Mesenchymal stem cell (in vitro differentiated cells and primary cell): ENCODE measurements at places on chromosomes 4 and X.
A peak's percentile ranks its signal among the peaks of the same experiment; 100 is the strongest.

GRCh38 chr4:83510442-83510841 is 25.5 kb upstream of the GPAT3 start:
- DNase-seq, result no peak

- no peak for DNase-seq
Measured at GRCh38 chr4:166499820-166500219, 626.8 kb downstream of the TLL1 start.

- peak; percentile 83 for DNase-seq
Measured at GRCh38 chr4:84878090-84878489, 88.4 kb downstream of the WDFY3 start.

- no peak for DNase-seq
Measured at GRCh38 chrX:109629310-109629709, 4.3 kb upstream of the KCNE5 start.

DNA sequence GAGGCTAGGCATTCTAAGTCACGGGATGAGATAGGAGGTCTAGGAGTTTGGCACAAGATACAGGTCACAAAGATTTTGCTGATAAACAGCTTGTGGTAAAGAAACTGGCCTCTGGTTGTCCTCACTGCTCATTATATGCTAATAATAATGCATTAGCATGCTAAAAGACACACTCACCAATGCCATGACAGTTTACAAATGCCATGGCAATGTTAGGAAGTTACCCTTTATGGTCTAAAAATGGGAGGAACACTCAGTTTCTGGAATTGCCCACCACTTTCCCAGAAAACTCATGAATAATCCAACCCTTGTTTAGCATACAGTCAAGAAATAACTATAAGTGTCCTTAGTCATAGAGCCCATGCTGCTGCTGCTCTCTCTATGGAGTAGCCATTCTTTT is 286.9 kb downstream of the ZNF674 start:
- no peak for DNase-seq

- no peak for DNase-seq
Measured at GRCh38 chr4:102388611-102389010, 43.3 kb upstream of the SLC39A8 start.

GRCh38 chr4:30920043-30920442 is 199.9 kb downstream of the PCDH7 start:
- peak; percentile 9 for DNase-seq

DNA sequence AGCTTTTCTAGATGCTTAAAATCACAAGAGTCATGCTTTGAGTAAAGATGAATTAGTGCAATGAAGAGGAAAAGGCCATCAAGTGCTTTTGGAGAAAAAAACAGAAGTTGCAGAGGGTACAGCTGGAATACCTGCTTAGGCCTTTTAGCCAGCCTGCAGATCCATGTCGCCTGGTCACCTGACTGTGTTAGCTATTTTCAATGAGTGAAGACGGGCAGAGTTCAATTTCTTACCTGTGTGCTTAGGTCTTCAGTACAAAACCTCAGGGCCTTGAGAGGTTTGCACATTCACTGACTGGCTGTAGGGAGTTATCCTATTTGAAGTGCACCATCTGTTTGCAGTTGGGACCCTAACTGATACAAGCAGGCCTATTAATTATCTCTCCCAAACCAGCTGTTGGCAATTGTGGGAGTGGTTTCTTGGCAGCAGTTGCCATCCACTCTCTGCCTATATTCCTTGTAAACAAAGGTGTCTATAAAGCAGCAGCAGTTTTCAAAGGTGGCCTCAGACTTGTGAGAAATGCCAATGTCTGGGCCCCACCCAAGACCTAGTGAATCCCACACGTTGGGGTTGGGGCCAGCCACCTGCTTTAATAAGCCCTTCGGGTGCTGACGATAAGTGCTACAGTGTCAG is 16.3 kb upstream of the FAT1 start:
- no peak for DNase-seq

GRCh38 chr4:118279328-118279727 is 73.5 kb downstream of the PRSS12 start:
- no peak for DNase-seq

GRCh38 chr4:153485860-153486259 is 19.7 kb downstream of the TMEM131L start:
- DNase-seq, result no peak

- DNase-seq, result no peak
Measured at GRCh38 chr4:7852568-7853185, 87.0 kb downstream of the AFAP1 start.

- DNase-seq, result peak; percentile 60
Measured at GRCh38 chr4:26484032-26484515, 6.2 kb downstream of the CCKAR start.

GRCh38 chr4:92059615-92060014 is 244.2 kb upstream of the GRID2 start:
- no peak for DNase-seq

GRCh38 chr4:111960241-111960667 is 185.0 kb upstream of the FAM241A start:
- peak; percentile 62 for DNase-seq

GRCh38 chr4:169340834-169341233 is 70.1 kb upstream of the SH3RF1 start:
- DNase-seq, result no peak

- DNase-seq, result peak; percentile 70
Measured at GRCh38 chr4:1345903-1346780, 866 bp upstream of the UVSSA start.

DNA sequence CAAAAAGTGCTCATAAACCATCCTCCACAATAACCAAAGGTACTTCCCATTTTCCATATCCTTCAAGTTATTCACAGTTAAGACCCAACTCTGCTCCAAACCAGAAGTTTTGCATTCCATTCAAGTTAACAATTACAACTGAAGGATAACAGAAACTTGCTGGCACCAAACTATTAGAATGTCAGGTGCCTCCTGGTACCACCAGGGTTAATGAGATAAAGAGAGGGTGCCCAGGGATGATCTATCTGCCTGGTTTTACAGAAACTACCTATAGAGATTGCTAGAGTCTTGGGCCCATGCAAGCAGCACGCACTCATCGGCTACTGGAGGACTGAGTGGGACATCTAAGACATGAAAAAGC is 114.6 kb downstream of the RBM47 start:
- DNase-seq, result no peak

- no peak for DNase-seq
Measured at GRCh38 chr4:38939165-38939564, 71.6 kb downstream of the FAM114A1 start.

- no peak for DNase-seq
Measured at GRCh38 chr4:24001486-24002329, 111.9 kb upstream of the PPARGC1A start.

GRCh38 chr4:4818415-4819212 is 40.9 kb upstream of the MSX1 start:
- DNase-seq, result no peak

- no peak for DNase-seq
Measured at GRCh38 chr4:70613306-70614183, 15.0 kb upstream of the ENAM start.

DNA sequence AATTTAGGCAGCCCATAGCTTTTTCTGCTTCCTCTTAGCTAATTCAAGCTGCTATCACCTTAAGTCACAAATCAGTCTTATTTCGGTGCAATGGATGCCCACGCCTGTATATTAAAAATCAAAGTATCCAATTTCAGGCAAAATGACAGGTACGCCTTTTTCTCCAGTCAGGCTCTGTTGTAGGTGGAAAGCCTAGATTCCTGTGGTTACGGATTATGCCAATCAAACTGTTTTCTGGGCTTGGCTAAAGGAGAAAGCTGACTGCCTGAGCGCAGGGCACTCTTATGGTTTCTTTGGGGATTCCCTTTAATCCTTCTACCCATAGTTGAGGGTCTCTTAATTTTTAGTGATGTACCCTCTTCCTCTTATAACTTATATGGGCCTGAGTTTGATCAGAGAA is 550.5 kb downstream of the PDHA2 start:
- no peak for DNase-seq

GRCh38 chr4:103915224-103915869 is 195.6 kb upstream of the TACR3 start:
- peak; percentile 31 for DNase-seq

GRCh38 chrX:43224496-43224895 is 431.6 kb upstream of the MAOA start:
- no peak for DNase-seq

GRCh38 chr4:138592796-138593195 is 350.6 kb upstream of the SLC7A11 start:
- DNase-seq, result no peak

DNA sequence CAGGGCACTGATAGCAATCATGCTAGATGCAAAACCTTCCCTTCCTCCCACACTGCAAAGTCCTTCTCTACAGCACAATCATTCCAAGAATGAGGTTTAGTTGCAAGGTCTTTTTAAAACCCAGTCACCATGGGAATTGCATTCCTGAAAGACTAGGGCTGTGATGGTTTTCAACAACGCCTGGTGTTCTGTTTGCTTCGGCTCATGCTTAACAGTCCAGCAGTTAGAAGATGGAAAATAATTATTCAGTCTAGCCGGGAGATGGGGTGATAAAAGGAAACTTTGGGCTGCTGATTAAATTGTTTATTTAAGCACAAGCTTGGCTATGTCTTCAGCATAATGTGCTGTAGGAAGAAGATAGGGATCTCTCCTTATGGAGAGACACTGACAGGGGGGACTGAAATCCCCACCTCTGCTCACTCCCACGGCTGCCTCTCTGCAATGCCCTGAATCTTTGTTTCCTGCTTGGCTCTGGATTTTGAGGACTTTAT is 211.4 kb downstream of the MID1IP1 start:
- DNase-seq, result peak; percentile 54

DNA sequence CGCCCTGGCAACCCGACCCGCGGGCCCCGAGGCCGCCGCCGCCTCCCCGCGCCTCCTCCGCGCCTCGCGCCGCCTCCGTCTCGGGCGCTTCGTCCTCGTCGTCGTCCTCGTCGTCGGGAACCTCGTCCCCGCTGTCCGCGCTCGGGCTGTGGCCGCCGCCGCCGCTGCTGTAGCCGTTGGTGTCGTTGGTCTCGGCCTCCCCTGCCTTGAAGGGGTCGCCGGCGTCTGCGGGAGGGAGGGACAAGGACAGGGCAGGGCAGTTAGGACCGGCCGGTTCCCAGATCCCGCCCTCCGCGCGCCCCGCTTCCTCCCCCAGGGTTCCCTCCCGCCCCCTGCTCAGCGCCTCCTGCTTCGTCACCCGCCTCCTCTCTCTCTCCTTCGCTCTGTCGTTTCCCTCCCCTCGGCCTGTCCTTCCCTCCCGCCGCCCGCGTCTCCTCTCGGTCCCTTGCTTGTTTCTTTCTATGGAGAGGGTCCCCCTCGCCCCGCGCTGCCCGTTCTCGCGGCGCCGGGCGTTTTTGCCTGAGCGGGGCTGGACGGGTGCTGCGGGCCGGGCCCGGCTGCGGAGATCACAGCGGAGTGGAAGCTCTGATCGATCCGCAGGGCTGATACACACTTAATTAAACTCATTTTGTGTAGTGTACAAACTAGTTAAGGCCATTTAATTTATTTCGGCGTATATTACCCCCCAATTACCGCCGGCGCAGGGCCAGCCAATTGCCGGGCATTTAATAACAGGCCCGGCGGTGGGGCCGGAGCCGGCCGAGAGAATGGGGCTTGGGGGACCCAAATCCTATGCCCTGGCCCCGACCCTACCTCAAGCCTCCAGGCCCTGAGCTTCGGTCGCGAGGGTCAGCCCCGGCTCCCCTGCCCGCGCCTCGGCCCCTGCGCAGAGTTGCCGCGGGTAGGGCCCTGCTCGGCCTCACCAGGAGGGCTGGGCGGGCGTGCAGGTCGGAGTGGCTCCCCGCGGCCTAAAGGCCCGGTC is 2.4 kb downstream of the NKX1-1 start:
- DNase-seq, result no peak

- DNase-seq, result no peak
Measured at GRCh38 chr4:109559625-109559982, 442 bp upstream of the MCUB start.

DNA sequence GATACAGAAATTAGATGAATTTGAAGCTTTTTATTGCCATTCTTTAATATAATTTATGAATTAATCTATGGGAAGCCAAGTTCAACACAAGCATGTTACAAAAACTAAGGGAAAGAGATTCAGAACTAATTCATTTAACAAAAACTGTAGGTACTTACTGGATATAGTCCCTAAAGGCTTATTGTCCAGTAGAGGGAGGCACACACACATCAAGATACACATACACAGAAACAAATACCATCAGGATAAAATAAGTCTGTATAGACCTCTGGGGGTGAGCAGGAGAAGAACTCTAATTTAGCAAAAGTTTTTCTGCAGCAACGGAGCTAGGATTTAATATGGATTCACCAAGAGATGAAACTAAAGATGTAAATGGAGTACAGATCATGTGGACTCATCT is 83.0 kb upstream of the IL13RA1 start:
- peak; percentile 48 for DNase-seq

- DNase-seq, result no peak
Measured at GRCh38 chrX:32778965-32779364, 432.4 kb downstream of the DMD start.

GRCh38 chrX:33434256-33435092 is 223.1 kb upstream of the DMD start:
- peak; percentile 40 for DNase-seq

GRCh38 chrX:45980726-45981125 is 564.5 kb downstream of the ZNF674 start:
- no peak for DNase-seq

GRCh38 chrX:40866893-40867292 is 131.6 kb upstream of the MED14 start:
- DNase-seq, result no peak
